ENCODE measurements at places on chromosomes 12 and 14. TPM values are rescaled to one million over a fixed set of nuclear protein-coding genes. Genes with fewer than 3 reads are reported as not detected.

CCDC184 gene
- total RNA-seq: 1.2 TPM

BMAL2 gene
- total RNA-seq: 80.7 TPM

DNA sequence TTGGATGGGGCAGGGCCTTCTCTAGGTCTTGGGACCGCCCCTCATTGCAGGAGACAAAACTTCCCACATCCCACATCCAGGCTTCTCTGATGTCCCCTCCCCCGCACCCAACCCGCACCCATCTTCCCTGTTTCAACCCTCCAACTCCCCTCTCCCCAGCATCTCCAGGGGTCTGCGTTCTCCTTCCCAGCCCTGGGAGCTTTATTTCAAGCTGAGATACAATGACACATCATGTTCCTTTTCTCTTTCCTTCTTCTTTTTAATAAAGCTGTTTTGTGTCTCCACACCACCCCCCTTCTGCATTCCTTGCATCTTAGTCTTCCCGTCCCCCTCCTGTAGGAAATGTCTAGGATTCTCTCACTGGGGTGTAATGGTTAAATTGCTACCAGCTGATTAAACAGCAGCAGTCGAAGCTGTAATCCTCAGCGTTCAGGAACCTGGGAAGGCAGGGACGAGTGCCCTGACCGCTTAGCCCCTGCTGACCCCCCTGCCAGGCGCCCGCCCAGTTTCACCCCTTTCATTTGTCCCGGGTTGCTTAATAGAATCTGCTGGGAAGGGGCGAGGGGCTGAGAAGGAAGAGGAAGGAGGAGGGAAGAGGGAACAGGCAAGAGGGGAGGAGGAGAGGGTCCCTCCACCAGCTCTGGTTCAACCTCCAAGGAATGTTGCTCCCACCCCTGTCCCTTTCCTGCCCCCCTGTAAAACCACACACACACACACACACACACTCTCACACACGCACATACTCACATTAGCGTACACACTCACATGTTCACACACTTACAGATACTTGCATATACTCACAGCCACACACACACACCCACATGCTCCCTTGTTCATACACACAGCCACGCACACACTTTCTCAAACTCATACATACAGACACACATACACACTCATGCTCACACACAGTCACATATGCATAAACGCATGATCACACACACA lies 104.5 kb upstream of the MED13L start:
- H3K36me3 ChIP-seq: no peaks in the 10 kb centered on the region
- H3K4me1 ChIP-seq: peaks cover 51% of the 10 kb centered on the region
- H3K27ac ChIP-seq: peak overlapping the region; percentile 28
- no peak for DNase-seq
- no peaks in the 10 kb centered on the region for H3K27me3 ChIP-seq

- no peaks in the 10 kb centered on the region for H3K4me1 ChIP-seq
- H3K27ac ChIP-seq: no peak overlapping the region
- no peaks in the 10 kb centered on the region for H3K36me3 ChIP-seq
- DNase-seq: no peak
- no peaks in the 10 kb centered on the region for H3K27me3 ChIP-seq
- no peak overlapping the region for H3K4me3 ChIP-seq
Measured at GRCh38 chr12:19757317-19757877, 318.1 kb downstream of the AEBP2 start.

DNA sequence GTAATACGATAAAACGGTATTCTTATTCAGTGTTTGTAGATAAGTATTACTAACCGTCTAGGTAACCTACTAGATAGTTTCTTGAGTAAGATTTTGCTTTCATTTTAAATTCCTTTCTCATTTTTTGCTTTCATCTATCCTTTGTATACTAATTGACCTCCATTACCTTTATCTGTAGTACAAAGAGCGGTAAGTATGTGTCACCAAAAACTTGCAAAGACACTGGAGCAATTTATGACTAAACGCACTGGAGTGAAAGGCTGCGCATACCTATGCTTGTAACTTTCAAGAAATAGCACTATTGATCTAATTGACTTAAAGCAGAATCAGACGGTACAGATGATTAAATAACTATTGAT lies 1.7 kb downstream of the ARHGAP5 start:
- peak overlapping the region; percentile 99 for H3K4me3 ChIP-seq
- peaks cover 31% of the 10 kb centered on the region for H3K4me1 ChIP-seq
- no peak for DNase-seq
- H3K36me3 ChIP-seq: no peaks in the 10 kb centered on the region

GRCh38 chr12:124765581-124766489 lies 97.8 kb downstream of the SCARB1 start:
- H3K4me1 ChIP-seq: peaks cover 16% of the 10 kb centered on the region
- no peak for DNase-seq
- H3K27me3 ChIP-seq: no peaks in the 10 kb centered on the region
- H3K4me3 ChIP-seq: no peak overlapping the region
- peak overlapping the region; percentile 82 for H3K27ac ChIP-seq

- H3K27ac ChIP-seq: no peak overlapping the region
- no peak overlapping the region for H3K4me3 ChIP-seq
- DNase-seq: no peak
- no peaks in the 10 kb centered on the region for H3K27me3 ChIP-seq
Measured at GRCh38 chr12:19916974-19917373, 451.4 kb upstream of the PDE3A start.

- no peak for DNase-seq
- H3K4me3 ChIP-seq: no peak overlapping the region
Measured at GRCh38 chr14:38336298-38336697, 80.4 kb upstream of the CLEC14A start.

DNA sequence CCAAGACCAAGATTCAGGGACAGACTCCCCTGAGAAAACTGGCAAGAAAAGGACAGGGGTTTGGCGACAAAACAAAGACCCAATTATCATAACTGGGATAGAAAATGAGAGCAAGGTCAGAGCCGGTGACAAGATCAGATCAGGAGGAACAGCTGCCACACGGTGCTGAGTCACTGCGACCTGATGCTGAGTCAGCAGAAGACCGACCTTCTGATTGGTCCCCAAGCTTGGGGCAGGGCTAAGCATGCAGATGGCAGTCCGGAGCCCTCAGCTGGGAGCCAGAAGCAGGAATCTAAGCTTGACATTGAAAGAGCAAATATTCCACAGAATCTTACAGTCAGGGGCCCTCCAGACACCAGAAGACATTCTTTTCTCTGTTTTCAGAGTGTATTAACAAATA lies 19.1 kb upstream of the ARMH4 start:
- H3K27ac ChIP-seq: peak overlapping the region; percentile 59
- peaks cover 14% of the 10 kb centered on the region for H3K4me1 ChIP-seq
- DNase-seq: no peak

DNA sequence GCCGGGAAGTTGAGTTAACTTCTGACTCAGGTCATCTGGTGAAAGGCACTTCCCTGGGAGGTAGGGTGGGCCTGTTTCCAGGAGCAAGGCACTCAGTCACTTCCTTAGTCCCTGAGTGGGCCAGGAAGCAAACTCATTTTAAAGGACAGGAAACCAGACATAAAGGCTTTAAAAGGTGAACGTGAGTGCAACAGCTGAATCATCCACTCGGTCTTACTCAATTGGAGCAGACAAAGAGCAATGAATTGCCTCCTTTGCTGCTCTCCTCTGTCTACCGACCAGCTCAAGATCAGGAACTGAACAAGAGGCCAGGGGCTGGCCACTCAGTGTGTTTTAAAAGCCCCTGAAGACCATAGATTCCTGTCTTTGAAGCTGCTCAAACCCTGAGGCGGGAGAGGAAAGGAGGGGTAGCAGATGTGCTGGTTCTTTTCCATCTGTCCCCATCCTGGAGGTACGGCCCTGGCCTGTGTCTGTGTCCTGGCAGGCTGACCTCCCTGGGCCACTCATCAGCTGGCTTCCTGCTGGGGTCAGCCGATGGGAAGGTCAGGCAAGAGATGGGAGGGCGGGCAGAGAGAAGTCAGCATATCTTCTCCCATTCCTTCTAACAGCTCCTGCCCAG lies 148.9 kb downstream of the PPM1H start:
- peak overlapping the region; percentile 64 for H3K27ac ChIP-seq
- H3K36me3 ChIP-seq: no peaks in the 10 kb centered on the region
- H3K4me3 ChIP-seq: no peak overlapping the region
- peaks cover 32% of the 10 kb centered on the region for H3K4me1 ChIP-seq
- H3K27me3 ChIP-seq: no peaks in the 10 kb centered on the region

- no peak for DNase-seq
- H3K4me1 ChIP-seq: peaks cover 9% of the 10 kb centered on the region
- no peak overlapping the region for H3K4me3 ChIP-seq
- peak overlapping the region; percentile 86 for H3K27ac ChIP-seq
Measured at GRCh38 chr14:97975216-97975615, 1178.0 kb downstream of the VRK1 start.

DNA sequence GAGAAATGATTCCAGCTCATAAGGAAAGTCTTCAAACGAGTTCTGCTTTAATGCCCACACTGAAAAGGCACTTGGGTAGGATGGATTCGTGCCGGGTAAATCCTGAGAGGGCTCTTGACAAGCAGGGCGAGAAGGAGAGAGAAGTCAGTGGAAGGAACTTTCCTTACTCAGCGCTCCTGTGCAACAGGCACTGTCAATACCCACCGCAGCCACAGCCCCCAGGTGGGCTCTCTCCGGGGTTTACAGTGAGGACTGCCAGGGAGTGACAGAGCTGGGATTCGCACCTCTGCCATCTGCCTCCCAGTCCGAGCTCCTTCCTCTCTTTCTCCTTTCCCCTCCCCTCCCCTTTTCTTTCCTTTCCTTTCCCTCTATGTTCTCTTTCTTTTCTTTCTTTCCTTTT lies 118.7 kb downstream of the BEGAIN start:
- H3K36me3 ChIP-seq: peaks cover 28% of the 10 kb centered on the region
- DNase-seq: no peak
- no peaks in the 10 kb centered on the region for H3K4me1 ChIP-seq
- no peaks in the 10 kb centered on the region for H3K27me3 ChIP-seq
- H3K27ac ChIP-seq: no peak overlapping the region

GRCh38 chr12:87928031-87928430 lies 101.2 kb downstream of the C12orf50 start:
- no peak overlapping the region for H3K27ac ChIP-seq
- H3K4me1 ChIP-seq: no peaks in the 10 kb centered on the region
- H3K27me3 ChIP-seq: no peaks in the 10 kb centered on the region
- H3K36me3 ChIP-seq: no peaks in the 10 kb centered on the region
- no peak overlapping the region for H3K4me3 ChIP-seq

DNA sequence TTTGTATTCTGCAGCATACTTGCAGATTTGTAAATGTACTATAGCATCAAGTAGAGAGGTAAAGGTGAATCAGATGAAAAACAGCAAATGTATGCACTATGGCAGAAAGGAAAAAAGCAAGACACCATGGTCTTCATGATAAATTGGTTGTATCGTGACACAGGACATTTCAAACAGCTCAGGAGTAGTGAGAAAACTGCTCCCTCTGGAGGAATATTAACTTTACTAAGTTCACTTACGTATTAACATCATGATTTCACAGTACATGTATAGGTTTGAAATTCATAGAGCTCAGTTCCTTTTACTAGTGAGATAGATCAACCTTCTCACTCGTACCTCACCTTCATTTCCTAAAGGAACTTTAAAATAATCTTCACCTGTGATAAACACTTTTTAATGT lies 6.5 kb downstream of the MBIP start:
- no peak for DNase-seq
- H3K27me3 ChIP-seq: no peaks in the 10 kb centered on the region
- H3K27ac ChIP-seq: no peak overlapping the region
- H3K4me1 ChIP-seq: peaks cover 8% of the 10 kb centered on the region
- H3K36me3 ChIP-seq: peaks cover 8% of the 10 kb centered on the region

GRCh38 chr12:8687846-8688601 lies 9.8 kb upstream of the RIMKLB start:
- peak overlapping the region; percentile 68 for H3K27ac ChIP-seq
- H3K4me3 ChIP-seq: no peak overlapping the region
- no peaks in the 10 kb centered on the region for H3K36me3 ChIP-seq
- no peak for DNase-seq
- peaks cover 24% of the 10 kb centered on the region for H3K4me1 ChIP-seq

GRCh38 chr12:75543529-75543928 lies 32.1 kb upstream of the KRR1 start:
- no peaks in the 10 kb centered on the region for H3K4me1 ChIP-seq
- H3K27ac ChIP-seq: no peak overlapping the region
- no peak overlapping the region for H3K4me3 ChIP-seq
- H3K36me3 ChIP-seq: no peaks in the 10 kb centered on the region
- no peak for DNase-seq
- H3K27me3 ChIP-seq: no peaks in the 10 kb centered on the region

DNA sequence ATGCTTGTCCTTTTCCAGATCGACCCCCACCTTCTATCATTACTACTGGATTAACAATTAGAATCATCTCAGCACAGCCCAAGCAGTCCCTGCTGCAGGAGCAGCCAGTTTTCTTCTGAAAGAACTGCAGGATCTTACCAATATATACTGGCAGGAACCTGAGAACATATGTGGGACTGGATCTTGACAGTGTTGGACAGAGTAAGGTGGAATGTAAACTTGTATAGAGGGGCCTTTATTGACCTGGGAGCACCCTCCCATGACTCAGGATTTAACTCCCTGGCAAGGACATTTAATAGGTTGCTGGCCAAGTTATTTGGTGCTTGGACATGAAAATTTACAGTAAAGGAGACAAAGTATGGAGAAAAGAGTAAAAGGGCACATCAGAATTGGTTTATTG lies 66.2 kb upstream of the TMX1 start:
- H3K36me3 ChIP-seq: no peaks in the 10 kb centered on the region
- no peak for DNase-seq
- no peaks in the 10 kb centered on the region for H3K4me1 ChIP-seq

DNA sequence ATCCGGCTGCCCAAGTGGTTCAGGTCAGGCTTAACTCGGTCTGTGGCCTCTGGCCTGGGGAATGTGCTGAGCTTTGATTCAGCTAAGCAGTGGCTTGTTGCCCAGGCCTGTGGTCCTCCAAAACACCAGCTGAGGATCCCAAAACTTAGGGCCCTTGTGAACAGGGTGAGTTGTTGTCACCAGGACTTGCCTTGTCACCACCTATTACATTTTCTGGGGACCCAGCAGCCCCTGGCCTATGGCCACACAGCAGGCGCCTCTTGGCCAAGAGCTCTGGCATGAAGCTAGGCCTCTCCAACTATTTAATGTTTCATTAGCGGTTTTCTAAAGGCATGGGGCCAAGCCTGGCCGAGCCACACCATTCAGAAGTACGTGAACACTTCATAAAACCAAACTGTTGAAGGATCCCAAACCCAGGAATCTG lies 343.7 kb downstream of the CACNA1C start:
- DNase-seq: no peak
- H3K4me1 ChIP-seq: peaks cover 15% of the 10 kb centered on the region
- no peaks in the 10 kb centered on the region for H3K36me3 ChIP-seq
- H3K4me3 ChIP-seq: no peak overlapping the region
- H3K27me3 ChIP-seq: no peaks in the 10 kb centered on the region

- H3K36me3 ChIP-seq: no peaks in the 10 kb centered on the region
- H3K4me1 ChIP-seq: no peaks in the 10 kb centered on the region
- H3K27me3 ChIP-seq: no peaks in the 10 kb centered on the region
- no peak overlapping the region for H3K4me3 ChIP-seq
- H3K27ac ChIP-seq: no peak overlapping the region
- no peak for DNase-seq
Measured at GRCh38 chr12:107522692-107523477, 162.7 kb upstream of the PWP1 start.

GRCh38 chr14:50792634-50793068 lies 38.3 kb downstream of the NIN start:
- H3K36me3 ChIP-seq: peaks cover 52% of the 10 kb centered on the region
- no peak overlapping the region for H3K27ac ChIP-seq
- H3K27me3 ChIP-seq: no peaks in the 10 kb centered on the region
- DNase-seq: no peak
- no peaks in the 10 kb centered on the region for H3K4me1 ChIP-seq
